ENCODE measurements at places on chromosomes 4 and X. TPM values are rescaled to one million over a fixed set of nuclear protein-coding genes. Genes with fewer than 3 reads are reported as not detected.

GRCh38 chrX:1401611-1402430 is 9.9 kb upstream of the SLC25A6 start:
- no peak for DNase-seq
- H3K27ac ChIP-seq, result no peak overlapping the region
- no peak overlapping the region for H3K4me3 ChIP-seq
- H3K27me3 ChIP-seq, result no peaks in the 10 kb centered on the region
- no peaks in the 10 kb centered on the region for H3K36me3 ChIP-seq

DNA sequence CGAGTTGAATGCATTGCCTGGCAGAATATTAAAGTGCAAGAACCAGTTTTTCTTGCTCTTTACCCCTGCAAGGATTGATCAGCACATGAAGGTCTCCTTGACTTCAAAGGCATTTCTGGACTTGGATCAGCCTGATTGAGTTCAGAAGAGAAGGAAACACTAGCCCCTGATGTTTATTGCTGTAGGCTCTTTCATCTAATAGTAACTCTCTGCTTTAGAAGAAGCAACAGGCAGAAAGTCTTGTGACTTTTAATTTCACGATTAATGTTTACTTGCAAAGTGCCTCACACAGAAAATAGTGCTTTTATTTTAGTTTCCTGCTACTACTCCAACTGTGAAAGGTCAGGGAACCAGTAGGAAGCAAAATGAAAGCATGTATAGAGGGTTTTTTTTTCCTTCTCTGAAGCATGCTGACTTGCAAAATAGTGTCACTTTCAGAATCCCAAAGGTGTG is 69.1 kb downstream of the PCDH7 start:
- H3K4me3 ChIP-seq, result no peak overlapping the region
- DNase-seq, result peak; percentile 63
- H3K4me1 ChIP-seq, result peaks cover 25% of the 10 kb centered on the region
- peak overlapping the region; percentile 36 for H3K27ac ChIP-seq

DNA sequence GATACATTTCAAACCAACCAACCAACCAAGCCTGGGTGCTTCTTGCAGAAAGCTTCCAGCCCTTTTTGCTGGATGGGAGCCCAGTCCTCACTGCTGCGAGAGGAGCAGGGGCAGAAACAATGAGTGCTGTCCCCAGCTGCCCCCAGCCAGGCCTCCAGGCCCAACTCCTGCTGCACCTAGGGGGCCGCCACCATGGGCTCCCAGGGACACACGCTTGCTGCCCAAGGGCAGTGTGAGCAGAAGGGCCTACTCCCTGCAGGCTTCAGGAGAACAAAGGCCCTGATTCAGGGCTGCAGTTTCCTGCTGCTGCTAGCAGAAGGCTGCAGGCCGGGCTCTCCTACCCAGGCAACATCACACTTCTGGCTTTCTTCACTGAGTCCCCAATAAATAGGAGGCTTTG is 37.7 kb upstream of the ENPP6 start:
- no peaks in the 10 kb centered on the region for H3K36me3 ChIP-seq
- H3K4me1 ChIP-seq, result no peaks in the 10 kb centered on the region
- no peak for DNase-seq

- no peaks in the 10 kb centered on the region for H3K27me3 ChIP-seq
- H3K4me3 ChIP-seq, result no peak overlapping the region
- no peaks in the 10 kb centered on the region for H3K4me1 ChIP-seq
Observed at GRCh38 chr4:10732914-10733415, 48.4 kb upstream of the CLNK start.

DNA sequence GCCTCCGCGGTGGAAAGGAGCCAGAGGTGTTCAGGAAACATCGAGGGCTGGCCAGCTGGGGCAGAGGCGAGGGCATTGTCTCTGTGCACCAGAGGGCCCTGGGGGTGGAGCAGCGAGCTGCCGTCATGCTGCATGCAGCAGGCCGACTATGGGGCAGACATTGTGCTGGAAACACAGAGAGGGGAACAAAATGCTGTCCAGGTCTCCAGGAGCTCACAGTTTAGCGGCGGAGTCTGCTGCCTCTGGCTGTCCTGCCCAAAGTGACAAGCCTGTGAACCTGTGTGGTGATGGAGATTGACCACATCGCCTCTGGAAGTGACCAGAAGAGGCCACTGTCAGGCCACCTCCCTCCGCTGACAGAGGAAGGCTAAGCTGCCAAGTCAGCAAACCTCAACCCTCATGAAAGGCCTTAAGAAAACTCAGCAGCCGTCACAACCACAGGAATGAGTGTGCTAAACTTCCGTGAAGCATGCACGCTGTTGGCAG is 20.1 kb upstream of the SASH3 start:
- H3K27me3 ChIP-seq, result no peaks in the 10 kb centered on the region
- no peak overlapping the region for H3K27ac ChIP-seq
- DNase-seq, result no peak
- no peaks in the 10 kb centered on the region for H3K4me1 ChIP-seq
- no peaks in the 10 kb centered on the region for H3K36me3 ChIP-seq

GRCh38 chrX:70527610-70528345 is 83.1 kb downstream of the DLG3 start:
- H3K36me3 ChIP-seq, result no peaks in the 10 kb centered on the region
- H3K4me1 ChIP-seq, result peaks cover 22% of the 10 kb centered on the region
- peak overlapping the region; percentile 71 for H3K27ac ChIP-seq
- DNase-seq, result no peak

DNA sequence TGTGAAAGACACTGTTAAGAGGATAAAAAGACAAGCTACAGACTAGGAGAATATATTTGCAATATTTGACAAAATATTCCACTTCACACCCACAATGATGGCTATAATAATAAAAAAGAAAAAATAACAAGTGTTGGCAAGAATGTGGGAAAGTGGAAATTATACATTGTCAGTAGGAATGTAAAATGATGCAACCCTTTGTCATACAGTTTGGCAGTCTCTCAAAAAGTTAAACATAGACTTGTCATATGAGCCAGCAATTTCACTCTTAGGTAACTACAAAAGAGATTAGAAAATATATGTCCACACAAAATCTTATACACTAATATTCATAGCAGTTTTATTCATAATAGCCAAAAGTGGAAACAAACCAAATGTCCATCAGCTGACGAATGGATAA is 5.2 kb upstream of the RADX start:
- H3K4me1 ChIP-seq, result no peaks in the 10 kb centered on the region
- H3K27me3 ChIP-seq, result no peaks in the 10 kb centered on the region
- no peak for DNase-seq
- no peak overlapping the region for H3K4me3 ChIP-seq
- H3K27ac ChIP-seq, result no peak overlapping the region

DNA sequence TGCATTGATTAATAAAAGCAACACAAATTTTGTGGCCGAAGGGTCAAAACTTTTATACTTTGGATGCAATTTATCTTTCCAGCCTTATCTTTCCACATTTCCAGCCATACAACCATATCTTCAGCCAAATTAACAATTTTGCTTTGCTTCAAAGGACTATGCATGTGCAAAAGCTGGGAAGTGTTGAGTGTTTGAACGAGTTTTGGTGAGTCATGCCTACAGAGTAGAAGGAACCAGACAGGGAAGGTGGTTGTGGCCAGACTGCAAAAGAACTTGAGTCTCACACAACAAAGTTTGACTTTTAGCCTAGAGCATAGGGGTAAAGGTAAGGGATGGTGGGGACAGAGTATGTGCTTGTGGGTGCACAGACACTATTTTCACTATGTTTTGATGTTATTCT is 53.0 kb upstream of the GABRA2 start:
- no peaks in the 10 kb centered on the region for H3K4me1 ChIP-seq
- DNase-seq, result no peak
- H3K27me3 ChIP-seq, result no peaks in the 10 kb centered on the region
- no peaks in the 10 kb centered on the region for H3K36me3 ChIP-seq
- H3K4me3 ChIP-seq, result no peak overlapping the region

DNA sequence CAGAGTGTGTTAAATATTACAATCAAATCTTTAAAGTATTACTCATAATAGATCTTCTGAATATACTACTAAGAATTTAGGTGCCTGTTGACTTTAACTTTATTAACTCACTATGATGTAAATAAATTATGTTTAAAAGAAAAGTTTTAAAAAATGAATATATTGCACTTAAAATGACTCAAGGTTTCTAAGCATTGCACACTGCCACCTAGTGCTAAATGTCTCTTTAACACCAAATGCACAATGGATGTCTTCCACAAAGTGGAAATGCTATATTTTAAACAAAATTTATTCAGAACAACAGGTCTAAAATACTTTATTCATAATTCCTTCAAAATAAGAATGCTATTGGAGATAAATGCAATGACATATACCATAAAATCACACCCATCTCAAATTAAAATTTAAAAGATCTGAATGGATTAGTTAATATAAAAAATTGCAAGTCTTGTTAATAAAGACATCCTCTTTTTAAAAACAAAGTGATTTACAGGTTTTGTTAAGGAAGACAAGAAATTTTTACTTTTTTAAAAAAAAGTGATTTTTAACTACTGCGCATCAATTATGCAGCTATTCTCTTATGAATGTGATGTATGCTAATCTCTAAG is 5.5 kb downstream of the INPP4B start:
- H3K36me3 ChIP-seq, result no peaks in the 10 kb centered on the region
- no peaks in the 10 kb centered on the region for H3K4me1 ChIP-seq
- no peak overlapping the region for H3K27ac ChIP-seq
- H3K4me3 ChIP-seq, result no peak overlapping the region

DNA sequence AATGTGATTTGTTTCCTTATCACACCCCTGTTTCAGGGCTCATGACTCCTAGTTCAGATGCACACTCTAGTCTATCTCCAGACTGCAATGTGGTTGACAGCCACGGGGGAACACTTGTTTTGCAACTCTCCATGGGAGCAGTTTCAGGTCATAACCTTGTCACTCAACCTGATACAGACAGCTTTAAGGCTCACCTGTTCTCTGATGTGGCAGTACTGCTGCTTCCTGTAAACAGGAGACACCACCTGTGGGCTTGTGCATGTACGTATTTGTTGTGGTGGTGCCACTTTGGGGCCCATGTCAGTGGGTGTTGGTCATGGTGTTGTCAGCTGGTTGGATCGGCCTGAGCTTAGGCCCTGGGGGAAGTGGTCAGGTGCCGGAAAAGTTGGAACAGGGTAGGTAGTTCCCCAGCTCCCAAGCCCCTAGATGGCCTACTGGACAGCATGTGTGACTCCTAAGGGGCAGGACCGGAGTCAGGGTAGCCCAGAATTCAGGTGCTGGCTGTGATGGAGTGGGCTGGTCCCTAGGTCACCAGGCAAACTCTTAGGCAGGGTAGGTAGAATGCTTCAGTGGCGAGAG is 46.2 kb downstream of the FAM9B start:
- H3K27me3 ChIP-seq, result no peaks in the 10 kb centered on the region
- DNase-seq, result peak; percentile 24
- H3K27ac ChIP-seq, result no peak overlapping the region
- peaks cover 3% of the 10 kb centered on the region for H3K4me1 ChIP-seq
- H3K4me3 ChIP-seq, result no peak overlapping the region

The DCX gene
- total RNA-seq, result not detected

The ODAM gene
- 15.1 TPM for total RNA-seq

The AFF2 gene
- total RNA-seq, result 0.16 TPM

The LPAR4 gene
- not detected for total RNA-seq

The SMARCA1 gene
- 36.0 TPM for total RNA-seq
